CD4-positive, alpha-beta T cell (primary cell): ENCODE measurements at places on chromosomes 2 and 18. TPM values are rescaled to one million over a fixed set of nuclear protein-coding genes. Genes with fewer than 3 reads are reported as not detected.

- H3K4me1 ChIP-seq = peaks cover 28% of the 10 kb centered on the region
- DNase-seq = no peak
- H3K36me3 ChIP-seq = peaks cover 86% of the 10 kb centered on the region
- no peak overlapping the region for H3K27ac ChIP-seq
- no peak overlapping the region for H3K4me3 ChIP-seq
- no peaks in the 10 kb centered on the region for H3K27me3 ChIP-seq
These were observed 64.5 kb downstream of the COA5 start for GRCh38 chr2:98543842-98544241.

DNA sequence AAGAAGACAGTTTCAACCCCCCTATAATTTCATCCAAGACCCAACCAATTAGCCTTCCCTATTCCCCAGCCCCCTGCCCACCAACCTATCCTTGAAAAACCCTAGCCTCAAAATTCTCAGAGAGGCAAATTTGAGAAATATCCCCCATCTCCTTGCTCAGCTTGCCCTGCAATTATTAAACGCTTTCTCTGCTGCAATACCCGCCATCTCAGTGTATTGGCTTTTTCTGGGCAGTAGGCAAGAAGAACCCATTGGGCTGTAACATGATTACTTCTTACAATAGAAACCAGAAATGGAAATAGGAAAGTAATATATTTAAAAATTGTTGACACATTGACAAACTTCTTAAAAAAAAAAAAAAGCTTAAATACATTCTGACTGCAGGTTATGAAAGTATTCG lies 140.6 kb upstream of the CCDC150 start:
- no peaks in the 10 kb centered on the region for H3K36me3 ChIP-seq
- DNase-seq = no peak
- H3K27ac ChIP-seq = no peak overlapping the region
- H3K4me3 ChIP-seq = no peak overlapping the region

DNA sequence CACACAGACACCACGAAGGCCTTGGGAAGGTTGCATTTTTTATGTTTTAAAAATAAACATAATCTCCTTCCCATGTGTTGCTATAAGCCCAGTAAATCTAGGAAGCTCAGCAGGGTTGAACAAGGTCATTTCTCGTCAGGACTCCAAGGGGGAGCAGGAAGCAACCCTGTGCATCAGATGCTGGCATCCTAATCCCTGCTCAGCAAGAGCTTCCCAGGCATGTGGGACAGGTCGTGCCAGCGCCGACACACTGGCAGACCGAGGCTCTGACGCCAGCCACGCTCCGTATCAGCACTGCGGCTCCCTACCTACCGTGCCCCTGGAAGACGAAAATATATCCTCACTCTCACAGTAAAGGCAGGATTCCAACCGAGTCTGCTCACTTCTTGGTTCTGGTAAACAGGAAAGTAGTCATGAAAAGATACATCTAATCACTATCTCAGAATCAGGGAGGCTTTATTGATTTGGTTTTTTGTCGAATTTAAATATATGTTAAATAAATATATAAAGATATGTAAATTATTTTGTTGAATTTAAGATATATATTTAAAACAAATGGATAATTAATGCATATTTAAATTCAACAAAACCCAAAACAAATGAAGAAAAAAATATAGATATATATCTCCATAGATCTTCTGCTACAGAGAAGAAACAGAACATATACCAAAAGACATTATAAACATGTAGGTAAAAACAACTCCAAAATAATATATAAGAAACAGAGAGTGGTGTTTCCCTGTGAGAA lies 61.4 kb downstream of the TXNL1 start:
- H3K27ac ChIP-seq = no peak overlapping the region
- H3K4me3 ChIP-seq = no peak overlapping the region
- no peak for DNase-seq
- H3K27me3 ChIP-seq = peaks cover 4% of the 10 kb centered on the region
- H3K36me3 ChIP-seq = no peaks in the 10 kb centered on the region

DNA sequence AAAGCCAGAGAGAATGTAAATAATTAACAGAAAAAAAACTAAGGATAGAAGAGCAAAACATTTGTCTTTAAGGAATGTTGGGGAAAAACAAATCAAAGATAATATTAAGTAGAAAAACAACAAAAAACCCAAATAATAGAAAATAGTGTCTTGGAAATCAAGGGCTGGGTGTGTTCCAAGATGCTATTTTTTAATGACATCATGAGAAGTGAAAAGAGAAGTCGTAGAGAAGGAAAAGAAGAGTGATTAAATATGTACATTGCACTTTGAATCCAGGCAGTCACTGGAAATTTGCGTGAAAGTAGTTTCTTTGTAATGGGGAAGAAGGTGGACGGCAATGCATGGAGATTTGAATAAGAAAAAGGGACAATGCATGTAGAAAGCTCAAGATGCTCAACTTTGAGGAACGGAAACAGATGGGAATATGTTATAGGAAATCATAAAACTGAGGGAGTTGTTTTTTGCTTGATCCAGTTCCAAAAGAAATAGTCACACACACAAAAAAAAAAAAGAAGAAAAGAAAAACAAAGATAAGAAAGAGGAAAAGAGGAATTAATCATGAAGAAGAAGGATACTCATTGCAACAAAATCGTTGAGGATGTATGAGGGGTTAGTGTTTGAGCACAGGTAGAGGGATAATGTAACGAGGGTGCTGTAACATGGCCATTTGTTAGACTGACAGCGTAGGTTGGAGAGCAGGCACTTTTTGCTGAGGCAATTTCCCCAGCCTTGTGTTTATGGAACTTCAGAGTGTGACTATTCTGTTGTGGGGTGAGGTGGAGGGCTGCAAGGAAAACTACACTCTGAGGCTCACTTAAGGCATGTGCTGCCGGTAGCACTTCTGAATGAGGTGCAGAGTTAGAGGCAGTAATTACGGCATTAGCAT lies 184.1 kb downstream of the CALCRL start:
- no peaks in the 10 kb centered on the region for H3K27me3 ChIP-seq
- H3K27ac ChIP-seq = no peak overlapping the region
- H3K4me1 ChIP-seq = no peaks in the 10 kb centered on the region
- no peaks in the 10 kb centered on the region for H3K36me3 ChIP-seq
- no peak for DNase-seq

DNA sequence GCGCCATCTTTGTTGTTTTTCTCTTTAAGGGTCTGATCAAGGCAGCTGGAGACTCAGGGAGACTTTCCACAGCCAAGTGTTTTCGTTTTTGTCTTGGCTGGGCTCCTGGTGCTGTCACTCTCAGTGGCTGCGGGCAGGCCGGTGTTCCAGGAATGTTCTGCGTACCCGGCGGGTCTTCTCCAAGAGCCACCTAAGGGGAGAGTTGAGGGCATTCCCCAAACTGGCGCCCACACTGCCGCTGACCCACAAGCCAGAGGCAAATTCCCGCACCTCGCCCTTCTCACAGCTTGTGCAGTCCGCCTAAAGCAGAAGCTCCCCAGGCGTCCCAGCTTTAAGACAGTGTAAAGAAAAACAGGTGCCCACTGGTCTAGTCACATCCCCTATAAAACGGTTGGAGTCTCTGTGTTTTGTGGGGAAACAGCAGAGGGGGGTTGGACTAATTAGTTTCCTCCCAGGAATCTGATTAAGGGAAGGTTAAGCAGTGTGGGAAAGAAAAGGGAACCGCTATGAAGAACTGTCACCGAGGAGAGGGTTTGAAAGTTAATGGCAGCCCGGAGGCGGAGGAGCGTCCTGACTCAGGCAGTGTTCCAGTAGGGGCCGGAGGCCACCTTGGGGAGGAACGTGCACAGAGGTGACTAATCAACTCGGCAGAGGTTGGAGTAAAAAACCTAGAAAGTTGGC lies 224.5 kb downstream of the SLC4A3 start:
- no peak for DNase-seq
- no peak overlapping the region for H3K27ac ChIP-seq
- no peaks in the 10 kb centered on the region for H3K4me1 ChIP-seq
- H3K4me3 ChIP-seq = no peak overlapping the region

GRCh38 chr2:109271920-109272319 lies 142.9 kb downstream of the SH3RF3 start:
- no peaks in the 10 kb centered on the region for H3K4me1 ChIP-seq
- H3K4me3 ChIP-seq = no peak overlapping the region
- H3K36me3 ChIP-seq = no peaks in the 10 kb centered on the region
- H3K27ac ChIP-seq = no peak overlapping the region

DNA sequence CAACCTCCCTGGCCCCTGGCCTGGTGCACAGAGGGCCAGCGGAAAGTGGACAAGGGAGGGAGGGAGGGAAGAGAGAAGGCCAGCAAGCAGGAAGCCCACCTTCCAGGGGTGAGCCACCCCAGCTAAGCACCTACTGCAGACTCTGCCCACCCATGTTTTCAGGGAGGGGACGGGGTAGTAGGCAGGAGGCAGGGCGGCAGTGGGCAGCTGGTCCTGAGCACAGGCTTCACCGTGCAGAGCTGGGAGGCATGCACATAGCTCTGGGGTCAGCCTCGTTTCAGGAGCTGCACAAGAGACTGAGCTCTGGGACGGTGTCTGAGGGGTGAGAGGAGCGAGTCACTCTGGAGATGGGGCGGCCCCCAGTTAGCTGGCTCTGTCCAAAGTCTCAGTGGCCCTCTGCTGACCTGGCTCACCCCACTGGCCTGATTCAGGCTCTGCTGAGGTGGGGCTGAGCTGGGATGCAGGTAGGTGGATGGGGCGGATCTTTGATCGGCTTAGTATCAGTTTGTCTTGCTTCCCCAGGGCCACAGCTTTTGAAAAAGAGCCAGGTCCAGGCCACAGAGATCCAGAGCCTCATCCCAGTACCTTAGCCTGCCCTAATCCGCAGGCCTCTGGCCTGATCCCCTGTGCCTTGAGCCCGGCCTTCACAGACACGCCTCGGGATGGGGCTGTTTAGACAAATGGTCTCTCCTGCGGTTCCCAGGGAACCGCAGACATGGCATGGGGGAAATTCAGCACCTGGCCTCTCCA lies 3.7 kb downstream of the NMUR1 start:
- no peak for DNase-seq
- no peaks in the 10 kb centered on the region for H3K36me3 ChIP-seq
- H3K4me3 ChIP-seq = no peak overlapping the region
- peaks cover 7% of the 10 kb centered on the region for H3K27me3 ChIP-seq

GRCh38 chr2:238420878-238421694 lies 5.6 kb upstream of the ASB1 start:
- no peak for DNase-seq
- H3K27me3 ChIP-seq = no peaks in the 10 kb centered on the region
- no peaks in the 10 kb centered on the region for H3K36me3 ChIP-seq
- no peak overlapping the region for H3K27ac ChIP-seq

- no peaks in the 10 kb centered on the region for H3K36me3 ChIP-seq
- no peaks in the 10 kb centered on the region for H3K4me1 ChIP-seq
- no peak overlapping the region for H3K27ac ChIP-seq
- peaks cover 2% of the 10 kb centered on the region for H3K27me3 ChIP-seq
- no peak overlapping the region for H3K4me3 ChIP-seq
- DNase-seq = no peak
These were observed 90.6 kb downstream of the TWIST2 start for GRCh38 chr2:238938401-238939055.

GRCh38 chr2:164032995-164033394 lies 297.2 kb upstream of the FIGN start:
- no peak overlapping the region for H3K4me3 ChIP-seq
- H3K27me3 ChIP-seq = no peaks in the 10 kb centered on the region
- no peaks in the 10 kb centered on the region for H3K36me3 ChIP-seq
- no peaks in the 10 kb centered on the region for H3K4me1 ChIP-seq

GRCh38 chr2:73408198-73408597 lies 22.6 kb downstream of the ALMS1 start:
- no peak overlapping the region for H3K4me3 ChIP-seq
- no peak for DNase-seq
- H3K36me3 ChIP-seq = no peaks in the 10 kb centered on the region
- no peaks in the 10 kb centered on the region for H3K27me3 ChIP-seq
- no peak overlapping the region for H3K27ac ChIP-seq

GRCh38 chr2:191158193-191158592 lies 7.4 kb upstream of the STAT4 start:
- H3K4me3 ChIP-seq = no peak overlapping the region
- no peak for DNase-seq
- no peaks in the 10 kb centered on the region for H3K36me3 ChIP-seq
- H3K4me1 ChIP-seq = peaks cover 6% of the 10 kb centered on the region
- no peak overlapping the region for H3K27ac ChIP-seq

DNA sequence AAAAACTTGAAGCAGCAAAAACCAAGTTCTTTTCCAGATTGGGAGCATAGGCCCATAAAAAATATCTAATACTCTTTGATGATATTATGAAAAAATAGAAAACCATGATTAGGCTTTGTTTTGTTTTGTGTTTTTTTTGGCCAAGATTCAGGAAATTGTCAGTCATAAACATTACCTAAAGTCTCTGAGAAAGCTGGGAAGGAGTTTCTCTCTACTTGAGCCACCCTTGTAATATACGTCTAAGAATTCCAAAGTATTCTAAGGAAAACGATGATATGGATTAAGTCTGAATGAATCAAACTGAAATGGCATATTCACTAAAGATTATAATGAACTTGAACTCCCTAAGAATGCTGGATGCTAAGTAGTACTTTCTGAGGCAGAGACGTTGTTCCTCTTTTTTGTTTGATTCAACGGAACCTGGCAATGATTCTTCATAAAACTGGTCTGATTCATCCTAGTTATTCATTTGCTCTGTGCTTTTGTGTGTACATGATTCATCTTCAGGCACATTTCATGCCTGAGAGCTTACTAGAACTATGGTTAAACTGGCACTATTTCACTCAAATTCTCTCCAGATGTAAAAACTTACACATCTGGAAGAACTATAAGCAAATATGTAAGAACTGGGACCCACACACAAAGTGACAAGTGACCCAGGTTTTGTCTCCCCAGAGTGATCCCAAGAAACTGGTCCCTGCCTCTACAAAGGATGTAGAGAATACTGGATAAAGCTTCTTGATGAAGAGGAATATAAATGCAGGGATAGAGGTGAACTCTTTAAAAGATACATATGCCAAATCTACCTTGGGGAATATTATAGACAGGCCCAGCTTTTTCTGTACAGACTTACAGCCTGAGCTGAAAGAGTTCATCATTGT lies 159.7 kb downstream of the DOCK10 start:
- H3K4me3 ChIP-seq = no peak overlapping the region
- peaks cover 5% of the 10 kb centered on the region for H3K4me1 ChIP-seq
- H3K27ac ChIP-seq = no peak overlapping the region

DNA sequence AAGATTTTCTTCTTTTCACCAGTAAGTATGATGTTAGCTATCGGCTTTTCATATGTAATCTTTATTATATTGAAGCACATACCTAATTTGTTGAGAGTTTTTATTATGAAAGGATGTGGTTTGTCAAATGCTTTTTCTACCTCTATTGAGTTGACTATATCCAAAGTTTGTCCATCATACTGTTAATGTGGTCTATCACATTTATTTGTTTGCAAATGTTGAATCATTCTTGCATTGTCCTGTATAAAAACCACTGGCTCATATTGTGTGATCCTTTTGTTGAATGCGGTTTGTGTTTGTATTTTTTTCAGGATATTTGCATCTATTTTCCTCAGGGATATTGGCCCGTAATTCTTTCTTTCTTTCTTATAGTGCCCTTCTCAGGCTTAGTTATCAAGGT lies 675.5 kb downstream of the NUP35 start:
- H3K27ac ChIP-seq = no peak overlapping the region
- no peaks in the 10 kb centered on the region for H3K36me3 ChIP-seq
- H3K27me3 ChIP-seq = no peaks in the 10 kb centered on the region
- no peak for DNase-seq
- no peaks in the 10 kb centered on the region for H3K4me1 ChIP-seq

The CTIF gene
- 2.9 TPM for total RNA-seq

The STAT4 gene
- 83.0 TPM for total RNA-seq

The POTEE gene
- not detected for total RNA-seq
